ENCODE measurements at places on chromosomes 5 and 9.

- no peak for DNase-seq
These were observed 60.6 kb downstream of the PGM5 start for GRCh38 chr9:68416936-68417564.

DNA sequence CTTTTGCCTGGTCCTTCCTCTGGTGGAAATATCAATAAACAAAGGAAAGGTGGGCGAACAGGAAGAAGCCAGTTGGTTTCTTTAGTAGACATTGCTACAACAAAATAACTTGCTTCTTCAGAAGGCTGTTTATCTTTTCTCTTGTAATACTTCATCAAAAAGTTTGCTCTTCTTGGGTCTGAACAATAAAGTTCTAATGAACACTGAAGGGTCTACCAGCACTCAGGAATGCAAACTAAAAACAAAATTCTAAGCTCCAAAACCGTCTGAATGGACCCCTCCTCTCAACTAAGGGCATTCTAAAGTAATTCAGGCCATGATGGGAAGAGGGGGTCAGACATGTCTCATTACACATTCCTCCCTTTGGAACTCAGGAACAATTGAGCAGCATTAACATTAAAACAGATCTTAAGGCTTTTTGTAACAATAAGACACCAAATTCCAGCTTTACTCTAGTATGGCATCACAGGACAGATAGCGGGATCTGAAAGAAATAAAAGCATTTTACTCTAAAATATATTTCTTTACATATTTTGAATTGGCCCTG lies 2.3 kb downstream of the TBCA start:
- no peak for DNase-seq

DNA sequence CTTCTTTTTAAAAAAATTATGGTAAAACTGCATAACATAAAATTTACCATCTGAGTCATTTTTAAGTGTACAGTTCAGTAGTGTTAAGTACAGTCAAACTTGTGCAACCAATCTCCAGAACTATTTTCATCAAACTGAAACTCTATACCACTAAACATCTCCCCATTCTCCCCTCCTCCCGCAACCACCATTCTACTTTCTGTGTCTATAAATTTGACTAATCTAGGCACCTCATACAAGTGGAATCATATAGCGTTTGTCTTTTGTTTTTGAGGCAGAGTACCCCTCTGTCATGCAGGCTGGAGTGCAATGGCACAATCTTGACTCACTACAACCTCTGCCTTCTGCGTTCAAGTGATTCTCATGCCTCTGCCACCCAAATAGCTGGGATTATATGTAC lies 24.0 kb upstream of the EBF1 start:
- no peak for DNase-seq

DNA sequence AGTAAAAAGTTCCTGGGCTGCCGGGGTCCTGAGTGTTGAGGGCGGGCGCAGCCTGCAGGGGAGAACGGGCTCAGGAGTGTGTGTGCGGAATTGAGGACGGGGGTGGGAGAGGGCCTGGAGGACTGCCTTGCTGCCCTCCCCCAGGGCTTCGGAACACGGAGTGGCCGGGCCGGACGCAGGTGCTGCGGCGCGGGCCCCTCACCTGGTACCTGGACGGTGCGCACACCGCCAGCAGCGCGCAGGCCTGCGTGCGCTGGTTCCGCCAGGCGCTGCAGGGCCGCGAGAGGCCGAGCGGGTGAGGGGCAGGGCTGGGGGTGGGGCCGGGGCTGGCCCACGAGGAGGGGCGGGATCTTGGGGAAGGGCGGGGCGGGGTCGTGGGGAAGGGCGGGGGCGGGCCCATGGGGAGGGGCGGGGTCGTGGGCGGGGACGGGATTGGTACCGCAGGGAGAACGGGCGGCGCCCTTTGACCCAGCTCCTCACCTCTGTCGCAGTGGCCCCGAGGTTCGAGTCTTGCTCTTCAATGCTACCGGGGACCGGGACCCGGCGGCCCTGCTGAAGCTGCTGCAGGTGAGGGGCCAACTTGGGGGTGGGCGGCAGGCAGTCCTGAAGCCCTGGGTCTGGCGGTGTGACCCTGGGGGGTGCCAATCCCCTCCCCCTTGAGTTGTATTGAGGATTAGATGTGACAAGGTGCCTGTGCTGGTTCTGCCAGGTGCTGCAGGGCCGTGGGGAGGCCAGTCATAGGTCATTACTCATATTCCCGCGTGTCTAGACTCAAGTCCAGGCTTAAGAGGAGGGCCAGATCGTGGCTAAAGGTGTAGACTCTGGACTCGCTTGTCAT lies 7.1 kb downstream of the FPGS start:
- DNase-seq: peak; percentile 84

DNA sequence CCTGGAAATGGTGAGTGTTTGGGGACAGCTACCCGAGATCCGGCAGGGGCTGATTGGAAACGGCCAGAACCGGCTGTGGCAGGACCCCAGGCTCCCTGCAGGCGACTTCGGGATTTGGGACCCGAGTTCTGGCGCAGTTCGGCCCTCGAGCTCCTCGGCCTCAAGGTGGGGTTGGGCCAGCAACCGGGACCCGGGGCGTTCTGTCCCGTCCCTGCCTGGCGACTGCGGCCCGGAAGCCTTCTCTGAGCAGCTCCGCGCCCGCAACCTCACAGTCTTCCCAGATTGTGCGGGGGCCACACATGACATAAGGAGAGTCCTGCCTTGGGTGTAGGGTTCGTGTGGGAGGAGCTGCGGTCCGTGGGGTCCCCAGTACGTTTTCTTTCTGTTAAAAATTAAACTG lies 23.2 kb upstream of the NEURL1B start:
- no peak for DNase-seq

DNA sequence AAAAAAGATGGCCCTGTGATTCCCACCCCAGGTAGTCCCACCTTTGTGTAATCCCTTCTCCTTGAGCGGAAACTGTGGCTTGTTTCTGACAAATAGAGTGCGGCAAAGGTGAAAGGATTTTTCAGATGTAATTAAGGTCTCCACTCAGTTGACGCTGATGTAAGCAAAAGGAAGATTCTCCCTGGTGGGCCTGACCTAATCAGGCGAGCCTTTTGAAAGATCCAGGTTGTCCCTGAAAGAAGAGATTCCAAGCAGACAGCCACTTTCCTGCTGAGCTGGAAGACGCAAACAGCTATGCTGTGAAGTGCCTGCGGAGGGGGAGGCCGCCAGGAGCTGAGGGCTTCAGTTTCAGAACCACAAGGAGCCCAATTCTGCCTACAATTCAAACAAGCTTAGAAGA lies 24.1 kb downstream of the PTGES start:
- DNase-seq: peak; percentile 4

DNA sequence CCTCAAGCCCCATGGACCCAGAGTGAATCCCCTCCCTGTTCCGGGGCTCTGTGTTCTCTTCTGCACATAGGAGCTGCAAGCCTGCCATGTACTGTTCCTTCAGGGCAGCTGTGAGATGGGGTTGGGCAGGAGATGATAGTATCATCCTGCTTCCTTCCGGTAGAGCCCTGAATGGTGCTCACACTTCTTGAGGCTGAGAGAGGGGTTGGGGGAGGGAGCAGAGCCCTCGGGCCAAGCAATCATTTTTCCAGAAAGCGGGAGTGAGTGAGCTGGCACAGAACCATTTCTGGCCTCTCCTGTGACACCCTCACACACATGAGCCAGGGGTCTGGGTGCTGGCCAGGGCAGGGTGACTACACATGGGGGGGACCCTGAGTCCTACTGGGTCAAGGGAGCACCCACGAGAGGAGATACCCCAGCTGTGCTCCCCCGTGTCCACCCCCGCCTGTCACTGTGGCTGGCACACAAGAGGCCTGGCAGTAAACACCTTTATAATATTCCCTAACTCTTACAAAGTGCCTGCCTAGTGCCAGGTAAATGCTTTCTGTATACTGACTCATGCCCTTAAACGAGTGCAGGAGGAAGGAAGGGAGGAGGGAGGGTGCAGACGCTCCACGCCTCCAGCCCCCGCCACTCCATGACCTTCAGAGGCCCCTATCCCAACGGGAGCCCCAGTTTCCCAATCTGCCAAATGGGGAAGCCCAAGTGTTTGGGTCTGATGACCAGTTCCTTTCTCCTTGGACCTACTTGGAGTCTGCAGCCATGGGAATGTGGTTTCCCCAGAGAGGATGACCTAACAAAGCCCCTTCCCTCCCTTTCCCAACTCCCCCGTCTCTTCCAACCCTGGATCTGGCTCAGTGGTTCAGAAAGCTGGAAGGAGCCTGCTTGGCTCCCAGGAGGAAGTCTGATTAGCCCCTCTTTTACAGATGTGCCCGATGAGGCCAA lies 15.5 kb downstream of the AKNA start:
- peak; percentile 57 for DNase-seq

DNA sequence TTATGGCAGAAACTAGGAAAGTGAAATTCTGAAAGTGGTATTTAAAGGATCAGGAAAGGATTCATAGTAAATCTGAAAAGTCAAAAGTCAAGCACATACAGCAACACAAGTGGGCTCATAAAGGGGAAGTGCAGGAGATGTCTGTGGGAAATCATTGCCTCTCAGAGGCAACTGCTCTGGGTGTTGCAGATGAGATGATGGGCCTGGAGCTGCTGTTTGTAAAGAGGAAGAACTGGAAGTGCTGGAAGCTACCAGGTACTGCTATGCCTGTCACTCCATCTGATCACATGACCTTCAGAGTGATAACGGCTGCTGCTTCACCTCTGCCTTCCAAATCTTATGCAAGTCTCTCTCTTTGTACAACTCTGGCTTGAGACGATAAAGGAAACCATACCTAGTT lies 55.9 kb downstream of the ADRB2 start:
- no peak for DNase-seq

DNA sequence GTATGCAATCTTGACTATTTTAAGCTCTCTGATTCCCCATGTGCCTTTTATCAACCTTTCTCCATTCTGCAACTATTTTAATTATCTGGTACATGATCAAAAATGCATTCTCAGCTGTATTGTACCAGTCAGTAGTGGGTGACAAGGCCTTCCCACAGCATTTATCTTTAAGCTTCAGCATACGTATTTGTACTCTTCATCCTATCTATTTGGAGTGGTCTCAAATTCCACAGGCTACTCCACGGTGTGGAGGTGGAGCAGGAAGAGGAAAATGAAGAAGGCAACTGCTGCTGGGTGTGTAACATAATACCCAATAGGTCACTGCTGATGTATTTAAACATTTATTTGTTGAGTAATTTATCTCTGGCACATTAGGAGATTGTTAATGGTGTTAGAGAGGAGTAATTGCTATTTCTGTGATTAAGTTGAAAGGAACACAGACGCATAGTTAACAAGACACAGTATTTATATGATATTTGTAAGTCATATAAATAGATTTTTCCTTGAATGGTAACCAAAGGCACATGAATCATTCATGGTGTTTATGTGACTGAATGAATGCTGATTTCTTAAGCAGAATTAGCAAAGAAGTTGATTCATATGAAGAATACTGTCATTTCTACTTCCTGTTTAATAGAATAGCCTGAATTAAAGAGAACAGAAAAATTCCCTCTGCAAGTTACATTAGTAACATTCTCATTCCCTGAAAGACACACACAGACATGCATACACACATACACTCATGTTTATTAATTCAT lies 153.8 kb upstream of the NR3C1 start:
- no peak for DNase-seq

DNA sequence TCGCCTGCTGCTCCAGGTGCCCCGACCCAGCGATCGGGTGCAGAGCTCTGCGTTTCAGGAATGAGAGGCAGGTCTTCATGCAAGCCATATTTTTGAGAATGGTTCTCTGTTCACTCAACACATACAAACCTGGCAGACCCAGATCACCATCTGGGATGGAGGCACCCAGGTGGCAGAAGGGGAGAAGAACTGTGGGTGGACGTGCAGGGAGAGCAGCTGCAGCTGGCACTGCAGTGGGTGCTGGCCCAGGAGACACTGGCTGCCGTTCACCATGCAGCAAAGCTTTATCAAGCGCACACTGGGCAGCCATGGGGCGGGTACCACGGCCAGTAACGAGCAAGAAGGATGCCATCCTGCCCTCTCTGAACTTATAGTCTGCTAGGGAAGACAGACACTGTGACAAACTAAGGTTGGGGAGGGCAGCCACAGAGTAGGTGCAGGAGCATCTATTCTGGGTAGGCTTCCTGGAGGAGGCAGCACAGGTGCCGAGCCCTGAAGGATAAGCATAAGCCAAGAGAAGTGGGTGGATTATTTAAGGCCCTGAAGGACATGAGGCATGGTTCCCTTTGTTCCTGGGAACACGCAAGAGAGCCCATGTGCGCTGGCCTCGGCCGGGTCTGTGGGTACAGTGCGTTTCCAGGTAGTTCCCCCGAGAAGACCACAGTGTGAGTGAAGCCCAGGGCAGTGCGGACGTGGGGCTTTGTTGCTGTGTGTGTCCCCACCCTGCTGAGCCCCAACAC lies 46.2 kb upstream of the FCN2 start:
- no peak for DNase-seq

- no peak for DNase-seq
These were observed 26.0 kb downstream of the JMY start for GRCh38 chr5:79261897-79262296.

DNA sequence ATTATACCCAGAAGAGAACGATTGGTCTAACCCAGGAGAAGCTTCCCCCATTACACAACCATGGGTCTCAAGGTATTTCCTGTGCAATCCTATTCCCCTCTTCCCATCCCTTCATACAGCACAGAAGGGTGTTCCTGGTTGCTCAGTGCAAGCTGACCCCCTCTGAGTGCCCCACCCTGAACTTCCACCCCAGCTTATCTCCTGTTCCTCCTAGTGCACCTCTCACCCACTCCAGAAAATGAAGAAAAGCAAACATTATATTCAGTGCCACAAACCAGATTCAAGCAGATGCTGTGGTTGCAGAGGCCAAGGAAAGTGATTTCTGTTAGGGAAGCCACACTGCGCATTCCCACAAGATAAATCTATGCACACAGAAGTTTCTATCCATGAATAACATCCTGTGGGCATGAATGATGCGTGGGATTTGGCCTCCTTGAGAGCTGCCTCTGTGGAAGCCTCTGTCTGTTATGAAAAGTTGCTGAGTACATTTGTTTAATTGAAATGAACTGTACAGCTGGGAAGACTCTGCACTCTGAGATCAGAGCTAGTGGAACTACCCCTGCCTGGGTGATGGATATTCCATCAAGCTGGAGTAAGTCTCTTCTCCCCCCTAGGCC lies 2.2 kb upstream of the OR2S2 start:
- DNase-seq: no peak

GRCh38 chr9:110095776-110096175 lies 112.2 kb downstream of the C9orf152 start:
- DNase-seq: no peak

DNA sequence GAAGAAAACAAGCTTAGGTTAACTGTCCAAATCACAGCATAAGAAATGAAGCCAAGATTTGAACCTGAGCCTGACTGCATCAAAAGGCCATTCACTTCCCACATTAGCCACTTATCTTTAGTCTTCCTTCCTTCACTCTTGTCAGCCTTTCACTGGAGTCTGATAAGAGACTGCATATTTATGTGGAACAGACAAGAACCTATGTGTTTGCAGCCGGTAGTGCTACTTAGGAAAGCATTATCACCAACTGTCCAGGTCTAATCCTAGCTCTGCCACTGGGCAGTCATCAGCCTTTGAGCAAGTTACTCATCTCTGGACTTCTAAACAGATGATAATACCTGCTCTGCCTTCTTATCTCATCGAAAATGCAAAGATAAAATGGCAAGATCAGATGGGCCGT lies 12.1 kb upstream of the ATP6V0E1 start:
- DNase-seq: no peak

DNA sequence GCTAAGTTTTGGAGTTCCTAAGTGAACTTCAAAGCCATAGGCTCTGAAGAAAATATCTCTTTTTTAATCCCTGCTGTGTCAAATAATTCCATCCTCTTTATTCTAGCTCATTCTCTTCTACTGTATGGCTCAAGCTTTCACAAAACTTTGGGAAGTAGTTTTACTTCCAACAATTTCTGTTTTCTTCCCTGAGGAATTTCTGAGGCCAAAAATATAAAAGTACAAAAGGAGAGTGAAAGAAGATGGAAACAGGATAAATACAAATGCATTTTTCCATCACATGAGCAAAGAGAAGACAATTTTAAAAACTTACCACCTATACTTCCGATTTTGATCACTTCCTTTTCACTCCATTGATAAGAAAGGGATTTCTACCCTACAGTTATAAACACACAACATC lies 585.7 kb upstream of the DAB2 start:
- DNase-seq: no peak

Measured in right cardiac atrium (tissue), 5 donors.